ENCODE measurements at places on chromosomes 1 and 21.
A peak's percentile ranks its signal among the peaks of the same experiment; 100 is the strongest.

DNA sequence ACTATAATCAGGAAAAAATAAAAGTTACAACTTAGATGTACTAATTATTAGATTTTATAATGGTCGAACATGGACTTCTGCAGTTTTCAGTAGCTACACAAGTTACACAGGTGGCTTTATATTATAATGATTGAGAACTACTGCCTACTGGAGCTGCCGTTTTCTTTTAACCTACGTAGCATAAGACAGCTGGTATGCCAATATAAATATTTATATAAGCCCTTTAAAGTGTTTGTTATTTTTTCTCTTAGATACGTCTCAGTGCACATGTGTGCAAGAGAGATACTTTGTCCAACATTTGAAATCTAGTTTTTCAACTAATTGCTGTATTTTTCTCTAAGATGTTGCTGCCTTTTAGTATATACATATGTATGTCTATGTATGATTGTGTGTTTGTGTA, 42.4 kb downstream of the PDC start:
- no peak for DNase-seq

- no peak for DNase-seq
These were observed 1.9 kb upstream of the PRMT2 start for GRCh38 chr21:46633566-46633965.

DNA sequence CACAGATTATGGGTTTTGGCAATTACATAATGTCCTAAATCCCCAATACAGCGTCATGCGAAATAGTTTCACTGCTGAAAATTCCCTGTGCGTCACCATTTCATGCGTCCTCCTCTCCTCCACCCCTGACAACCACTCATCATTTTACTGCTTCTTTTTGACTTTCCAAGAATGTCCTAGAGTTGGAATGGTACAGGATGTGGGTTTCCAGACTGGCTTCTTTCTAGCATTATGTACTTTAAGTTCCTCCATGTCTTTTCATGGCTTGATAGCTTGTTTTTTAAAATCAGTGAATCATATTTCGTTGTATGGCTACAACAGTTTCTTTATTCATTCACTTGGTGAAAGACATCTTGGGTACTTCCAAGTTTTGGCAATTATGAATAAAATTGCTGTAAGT, 7.4 kb downstream of the NBPF3 start:
- no peak for DNase-seq

- DNase-seq: no peak
These were observed 89.4 kb downstream of the C1orf21 start for GRCh38 chr1:184476187-184476586.

DNA sequence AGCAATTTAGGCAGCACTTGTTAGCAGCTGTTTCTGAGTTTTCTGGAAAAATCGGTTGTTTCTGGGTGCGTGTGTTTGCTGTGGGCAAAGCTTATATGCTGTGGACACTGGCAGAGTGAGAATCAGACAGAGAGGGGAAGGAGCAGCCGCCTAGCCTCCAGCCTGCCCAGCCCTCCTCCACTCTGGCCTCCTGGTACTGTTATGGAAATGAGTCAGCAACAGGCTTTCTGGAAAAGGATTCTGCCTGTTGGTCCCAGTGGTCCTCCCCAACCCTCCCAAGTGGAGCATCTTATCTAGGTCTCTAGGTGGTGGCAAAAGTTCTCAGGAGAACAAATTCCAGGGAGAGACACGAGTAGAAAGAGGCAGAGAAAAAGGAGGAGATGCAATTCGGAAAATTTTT, 42.2 kb upstream of the GOLT1A start:
- no peak for DNase-seq

DNA sequence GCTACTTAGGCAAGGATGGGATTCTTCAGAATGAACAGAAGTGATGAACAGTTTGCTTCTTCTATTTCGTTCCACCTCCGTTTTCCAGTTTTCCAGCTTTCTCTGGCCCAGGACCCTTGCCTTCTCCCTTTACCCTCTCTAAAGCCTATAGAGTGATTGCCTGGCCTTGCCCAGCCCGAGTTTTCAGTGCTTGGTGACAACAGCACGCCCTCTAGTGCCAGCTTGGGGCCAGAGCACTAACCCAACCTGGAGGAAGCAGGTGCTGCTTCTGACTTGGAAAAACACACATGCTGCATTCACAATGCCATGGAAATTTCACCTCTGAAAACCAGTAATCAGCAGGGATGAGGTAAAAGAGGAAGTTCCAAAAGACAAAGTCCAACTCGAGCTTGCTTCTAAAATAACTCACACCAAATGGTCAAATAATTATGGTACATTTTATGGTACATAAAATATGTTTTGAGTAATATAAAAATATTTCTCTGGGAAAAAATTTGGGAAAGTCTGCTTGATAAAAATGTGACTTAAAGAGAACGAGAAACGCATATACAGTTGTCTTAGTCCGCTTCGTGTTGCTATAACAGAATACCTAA, 26.1 kb downstream of the UBE2T start:
- peak; percentile 79 for DNase-seq

DNA sequence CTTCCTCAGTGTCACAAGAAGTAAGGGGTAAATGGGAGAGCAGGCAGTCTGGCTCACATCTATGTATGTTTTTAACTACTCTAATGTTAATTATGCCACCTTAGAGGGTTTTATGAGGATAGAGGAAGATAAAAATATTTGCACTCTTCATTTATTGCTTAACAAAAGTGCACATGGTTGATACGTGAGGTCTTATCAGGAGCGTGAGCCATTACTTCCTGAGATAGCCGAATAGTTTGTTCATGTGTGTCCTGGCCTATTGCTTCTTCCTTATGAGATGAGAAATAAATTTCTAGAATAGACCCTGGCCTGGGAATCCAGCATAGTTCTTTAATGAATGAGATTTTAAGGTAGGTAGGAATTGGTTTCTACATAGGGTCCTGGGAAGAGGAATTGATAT, 471.1 kb upstream of the B3GALT2 start:
- no peak for DNase-seq

DNA sequence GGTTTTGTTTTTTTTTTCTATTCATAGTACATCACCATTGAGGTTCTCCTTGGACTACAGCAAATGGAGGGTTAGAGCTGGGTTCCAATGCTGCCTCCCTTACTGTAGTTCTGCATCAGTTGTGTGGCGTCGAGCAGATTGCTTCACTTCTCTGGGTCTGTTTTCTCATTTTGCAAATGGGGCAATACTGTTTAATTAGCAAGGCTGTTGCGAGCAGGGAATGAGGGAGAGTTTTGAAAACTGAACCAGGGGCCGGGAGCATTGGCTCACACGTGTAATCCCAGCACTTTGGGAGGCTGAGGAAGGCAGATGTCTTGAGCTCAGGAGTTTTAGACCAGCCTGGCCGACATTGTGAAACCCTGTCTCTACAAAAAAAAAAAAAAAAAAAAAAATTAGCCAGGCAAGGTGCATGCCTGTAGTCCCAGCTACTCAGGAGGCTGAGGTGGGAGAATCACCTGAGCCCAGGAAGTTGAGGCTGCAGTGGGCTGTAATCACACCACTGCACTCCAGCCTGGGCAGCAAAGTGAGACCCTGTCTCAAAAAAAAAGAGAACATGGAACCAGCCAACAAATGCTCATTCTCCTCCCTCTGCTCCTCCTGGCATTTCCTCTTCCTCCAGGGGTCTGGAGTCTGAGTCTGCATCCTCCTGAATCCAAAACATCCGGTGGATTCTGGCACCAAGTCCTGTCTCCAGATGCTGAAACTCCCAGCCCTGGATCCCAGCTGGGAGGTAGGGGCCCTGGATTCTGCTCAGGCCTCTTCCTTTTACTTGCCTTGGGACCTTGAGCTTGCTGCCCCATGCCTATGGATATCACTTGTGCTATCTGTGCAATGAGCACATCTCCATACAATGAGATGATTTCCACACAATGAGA, 3.7 kb upstream of the PLOD1 start:
- peak; percentile 16 for DNase-seq

GRCh38 chr1:23742670-23743286, 493 bp upstream of the ELOA start:
- DNase-seq: peak; percentile 26

- no peak for DNase-seq
These were observed 120.7 kb downstream of the NFIA start for GRCh38 chr1:61202854-61203598.

DNA sequence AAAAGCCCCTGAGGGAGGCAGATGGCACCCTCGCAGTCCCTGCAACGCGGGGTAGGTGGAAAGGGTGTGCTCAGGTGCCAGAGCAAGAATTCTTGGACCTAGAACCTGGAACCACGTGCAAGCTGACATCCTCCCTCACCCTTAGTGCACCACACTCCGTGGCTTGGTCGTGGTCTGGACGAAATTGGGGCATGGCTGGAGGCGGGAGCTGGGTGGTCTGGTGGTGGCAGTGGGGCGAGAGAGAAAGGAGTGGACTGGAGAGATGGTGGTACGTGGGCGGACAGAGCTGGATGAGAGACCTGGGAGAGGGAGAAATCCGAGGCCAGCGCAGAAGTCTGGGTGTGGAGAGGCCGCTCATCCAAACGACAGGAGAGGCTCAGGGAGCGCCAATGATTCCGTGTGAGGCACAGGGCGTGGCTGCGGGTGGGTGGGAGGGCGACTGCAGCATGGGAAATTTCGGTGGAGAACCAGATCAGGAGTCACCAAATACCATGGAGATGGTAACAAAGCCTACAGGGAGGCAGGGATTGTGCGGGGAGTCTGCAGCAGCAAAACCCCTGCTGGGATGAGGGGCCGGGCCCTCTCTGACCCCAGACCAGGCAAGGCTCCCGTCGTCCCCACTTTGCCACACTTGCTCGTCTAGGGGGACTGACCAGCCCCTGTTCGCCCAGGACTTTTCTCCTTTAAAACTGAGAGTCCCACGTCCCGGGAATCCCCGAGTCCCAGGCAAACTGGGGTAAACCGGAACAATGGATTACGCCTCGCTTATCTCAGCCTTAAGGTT, 31.9 kb downstream of the CDCP2 start:
- DNase-seq: no peak

DNA sequence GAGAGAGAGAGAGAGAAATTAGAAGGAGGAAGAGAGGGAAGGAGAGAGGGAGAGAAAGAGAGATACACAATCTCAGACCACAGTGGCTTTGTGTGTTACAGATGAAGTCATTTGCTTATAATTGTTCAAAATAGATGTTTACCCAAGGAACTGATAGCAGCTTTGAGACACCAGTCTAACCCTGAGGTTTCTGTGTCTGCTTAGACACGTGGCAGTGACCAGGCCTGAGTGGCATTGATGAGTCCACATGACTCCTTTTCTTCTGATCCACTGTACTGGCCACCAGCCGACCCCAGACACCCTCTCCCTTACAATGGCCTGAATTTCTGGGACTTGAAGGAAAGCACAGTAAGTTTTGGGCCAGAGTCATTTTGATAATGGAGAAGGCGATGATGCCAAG, 104.9 kb downstream of the DUSP10 start:
- no peak for DNase-seq

DNA sequence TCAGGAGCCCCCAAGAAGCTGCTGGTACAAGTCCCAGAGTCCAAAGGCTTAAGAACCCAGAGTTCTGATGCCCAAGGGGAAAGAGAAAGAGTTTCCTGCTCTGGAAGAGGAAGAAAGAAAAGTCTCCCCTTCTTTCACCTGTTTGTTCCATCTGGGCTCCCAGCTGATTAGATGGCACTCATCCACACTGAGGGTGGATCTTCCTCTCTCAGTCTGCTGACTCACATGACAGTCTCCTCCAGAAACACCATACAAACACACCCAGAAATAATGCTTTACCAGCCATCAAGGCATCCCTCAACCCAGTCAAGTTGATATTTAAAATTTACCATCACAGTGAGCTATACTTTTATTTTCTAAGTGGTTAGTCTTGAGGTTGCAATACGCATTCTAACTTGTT, 257.9 kb downstream of the PAPPA2 start:
- DNase-seq: no peak

DNA sequence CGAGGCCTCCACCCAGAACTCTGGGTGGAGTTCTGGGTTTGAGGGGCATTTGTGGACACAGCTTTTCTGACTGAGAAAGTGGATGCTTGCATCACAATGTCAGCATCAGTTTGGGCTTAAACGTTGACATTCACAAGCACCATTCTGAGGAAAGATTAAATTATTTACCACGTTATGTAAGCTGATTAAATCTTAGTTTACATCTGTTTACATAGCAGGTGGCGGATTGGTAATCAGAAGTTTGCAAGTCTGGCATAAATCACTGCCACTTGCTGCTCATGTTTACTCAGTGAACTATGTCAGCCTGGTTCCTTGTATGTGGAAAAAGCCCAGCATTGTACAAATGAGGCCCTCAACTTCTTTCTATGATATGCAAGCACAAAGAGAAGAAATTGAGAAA, 310.1 kb downstream of the PAPPA2 start:
- DNase-seq: no peak

- DNase-seq: no peak
These were observed 3.6 kb downstream of the FAM20B start for GRCh38 chr1:179029321-179029759.

- no peak for DNase-seq
These were observed 425.7 kb upstream of the USP24 start for GRCh38 chr1:55640708-55641473.

DNA sequence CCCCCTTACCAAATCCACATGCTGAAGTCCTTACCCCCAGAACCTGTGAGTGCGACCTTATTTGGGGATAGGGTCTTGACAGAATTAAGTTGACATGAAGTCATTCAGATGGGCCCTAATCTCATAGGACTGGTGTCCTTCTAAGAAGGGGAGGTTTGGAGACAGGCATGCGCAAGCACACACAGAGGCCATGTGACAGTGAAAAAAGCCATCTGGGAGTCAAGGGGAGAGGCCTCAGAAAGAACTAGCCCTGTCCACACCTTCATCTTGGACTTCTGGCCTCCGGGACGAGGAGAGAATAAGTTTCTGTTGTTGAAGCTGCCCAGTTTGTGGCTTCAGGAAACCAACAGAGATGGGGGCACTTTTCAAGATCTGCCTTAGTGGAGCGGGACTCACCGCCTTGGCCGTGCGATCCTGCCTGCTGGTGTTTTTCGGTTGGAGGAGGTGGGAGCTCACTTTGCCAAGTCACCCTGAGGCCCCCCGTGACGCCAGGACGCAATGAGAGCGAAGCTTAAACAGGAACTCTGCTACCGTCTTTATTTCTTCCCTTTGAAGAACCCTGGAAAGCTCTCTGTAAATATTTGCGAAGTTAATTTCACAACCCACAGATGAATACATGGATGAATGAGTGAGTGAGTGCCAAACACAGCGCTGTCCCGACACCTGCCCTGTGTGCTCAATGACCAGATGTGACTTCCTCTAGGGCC, 42.5 kb upstream of the C1orf174 start:
- no peak for DNase-seq

DNA sequence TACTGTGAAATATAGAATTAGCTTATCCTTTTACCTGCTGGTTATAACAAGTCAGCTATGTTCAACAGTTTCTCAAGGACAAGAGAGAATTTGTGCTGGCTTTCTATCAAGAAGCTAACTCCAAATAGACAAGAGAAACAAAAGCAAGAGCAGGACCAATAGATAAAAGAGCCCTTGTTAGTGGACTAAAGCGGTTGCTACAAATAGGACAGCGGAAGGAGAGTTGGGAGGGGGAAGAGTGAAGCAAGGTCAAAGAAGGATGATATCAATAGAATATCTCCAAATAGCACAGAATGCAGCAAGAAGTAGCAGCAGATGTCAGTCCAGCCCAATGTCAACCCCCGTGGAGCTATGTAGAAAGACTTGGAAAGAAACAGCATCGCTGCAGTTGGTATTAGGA, 53.0 kb upstream of the AKT3 start:
- no peak for DNase-seq

- no peak for DNase-seq
These were observed 8.3 kb upstream of the GPR89B start for GRCh38 chr1:147919896-147920295.

All from renal pelvis (tissue), 12 donors.